ENCODE measurements at places on chromosomes 2 and 18.

DNA sequence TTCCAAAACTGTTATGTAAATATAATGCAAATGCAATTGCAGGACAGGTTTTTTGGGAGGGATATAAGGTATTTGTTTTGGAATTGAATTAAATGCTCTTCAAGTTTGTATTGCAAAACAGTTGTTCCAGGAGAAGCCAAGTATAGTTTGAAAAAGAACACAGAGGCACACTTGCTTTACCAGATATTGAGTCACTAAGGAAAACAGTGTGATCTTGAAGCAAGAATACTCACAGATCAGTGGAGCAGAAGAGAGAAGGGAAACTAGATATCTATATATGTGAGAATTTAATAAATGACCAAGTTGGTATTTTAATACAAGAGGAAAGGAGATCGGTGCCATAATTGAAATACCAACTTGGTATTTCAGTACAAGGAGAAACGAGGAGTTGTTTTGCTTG is 178.9 kb downstream of the CAPN13 start:
- no peak for DNase-seq

DNA sequence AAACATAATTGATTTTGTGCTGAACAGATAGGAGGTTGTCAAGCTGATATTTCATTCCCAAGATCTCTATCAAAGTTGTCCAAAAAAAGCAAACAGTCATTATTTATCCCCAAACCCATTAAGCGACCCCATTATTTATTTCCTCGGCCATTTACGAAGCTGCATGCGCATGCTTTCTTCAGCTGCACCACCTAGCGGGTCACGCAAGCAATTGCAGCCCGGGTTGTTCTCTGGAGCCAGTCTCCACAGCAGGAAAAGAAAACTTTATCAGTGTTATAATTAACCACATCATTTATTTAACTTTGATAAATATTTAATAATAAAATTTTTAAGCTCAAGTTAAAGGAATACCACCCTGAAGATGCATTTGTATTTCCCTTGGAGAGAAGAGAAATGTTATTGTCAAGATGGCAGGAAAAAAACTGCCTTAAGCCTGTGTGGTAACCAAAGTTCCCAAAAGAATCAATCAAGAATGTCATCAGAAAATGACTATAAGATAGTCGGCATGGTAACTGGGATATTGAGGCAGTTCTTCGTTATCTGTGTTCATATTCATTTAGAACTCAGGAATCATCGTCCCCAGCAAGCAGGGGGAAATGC is 304.7 kb downstream of the FBXO15 start:
- peak; percentile 54 for DNase-seq

- no peak for DNase-seq
Measured at GRCh38 chr18:78683191-78684010, 296.2 kb upstream of the SALL3 start.

DNA sequence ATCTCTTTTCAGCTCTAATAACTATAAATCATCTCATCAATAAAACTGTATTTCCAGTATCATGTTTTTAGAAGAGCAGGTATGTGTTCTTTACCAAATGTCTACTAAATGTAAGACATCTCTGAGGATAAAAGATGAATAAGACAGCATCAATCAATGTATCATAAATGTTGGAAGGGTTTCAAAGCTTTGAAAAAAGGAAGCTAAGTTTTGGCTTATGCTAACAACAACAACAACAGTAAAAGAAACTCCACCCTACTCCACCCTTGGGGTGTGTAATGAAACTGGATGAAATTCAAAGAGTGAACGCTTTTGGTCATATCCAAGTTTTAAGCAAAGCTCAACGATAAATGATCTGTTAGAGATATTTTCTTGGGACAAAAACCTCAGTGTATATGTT is 17.1 kb downstream of the PRKD3 start:
- DNase-seq: no peak

DNA sequence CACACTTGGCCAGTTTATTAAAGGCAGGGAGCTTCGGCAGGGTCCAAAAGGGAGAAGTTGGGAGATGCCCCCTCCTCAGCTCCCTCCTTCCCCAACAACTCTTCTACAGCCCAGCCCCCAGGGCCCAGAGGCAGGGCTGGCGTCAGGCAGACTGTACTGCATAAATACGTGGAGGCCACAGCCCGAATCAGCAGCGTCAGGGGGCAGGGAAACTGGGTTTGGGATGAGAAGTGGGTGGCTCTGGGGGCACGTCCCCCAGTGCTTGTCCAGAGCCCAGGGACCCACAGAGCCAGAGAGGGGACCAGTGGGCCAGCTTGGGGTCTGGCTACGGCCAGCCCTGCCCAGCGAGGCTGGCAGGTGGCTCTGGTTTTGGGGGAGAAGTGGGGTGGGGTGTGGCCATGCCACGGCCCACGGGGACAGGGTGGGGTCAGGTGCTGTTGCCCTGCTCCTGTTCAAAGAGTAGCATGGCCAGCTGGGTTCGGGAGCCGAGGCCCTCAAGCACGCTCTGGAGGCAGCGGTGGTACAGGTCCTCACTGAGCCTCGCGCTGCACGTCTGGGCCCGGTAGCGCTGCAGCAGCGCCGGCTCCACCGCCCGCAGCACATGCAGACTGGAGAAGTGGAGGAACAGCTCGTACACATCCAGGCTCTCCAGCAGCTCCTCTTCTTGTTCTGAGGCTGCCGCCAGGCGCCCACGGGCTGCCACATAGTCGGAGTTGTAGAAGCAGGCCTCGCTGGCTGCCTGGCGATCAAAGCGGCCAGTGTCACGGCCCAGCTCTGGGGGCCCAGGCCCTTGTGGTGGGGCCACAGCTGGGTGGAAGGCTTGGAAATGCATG is 4.4 kb downstream of the CHPF start:
- no peak for DNase-seq

DNA sequence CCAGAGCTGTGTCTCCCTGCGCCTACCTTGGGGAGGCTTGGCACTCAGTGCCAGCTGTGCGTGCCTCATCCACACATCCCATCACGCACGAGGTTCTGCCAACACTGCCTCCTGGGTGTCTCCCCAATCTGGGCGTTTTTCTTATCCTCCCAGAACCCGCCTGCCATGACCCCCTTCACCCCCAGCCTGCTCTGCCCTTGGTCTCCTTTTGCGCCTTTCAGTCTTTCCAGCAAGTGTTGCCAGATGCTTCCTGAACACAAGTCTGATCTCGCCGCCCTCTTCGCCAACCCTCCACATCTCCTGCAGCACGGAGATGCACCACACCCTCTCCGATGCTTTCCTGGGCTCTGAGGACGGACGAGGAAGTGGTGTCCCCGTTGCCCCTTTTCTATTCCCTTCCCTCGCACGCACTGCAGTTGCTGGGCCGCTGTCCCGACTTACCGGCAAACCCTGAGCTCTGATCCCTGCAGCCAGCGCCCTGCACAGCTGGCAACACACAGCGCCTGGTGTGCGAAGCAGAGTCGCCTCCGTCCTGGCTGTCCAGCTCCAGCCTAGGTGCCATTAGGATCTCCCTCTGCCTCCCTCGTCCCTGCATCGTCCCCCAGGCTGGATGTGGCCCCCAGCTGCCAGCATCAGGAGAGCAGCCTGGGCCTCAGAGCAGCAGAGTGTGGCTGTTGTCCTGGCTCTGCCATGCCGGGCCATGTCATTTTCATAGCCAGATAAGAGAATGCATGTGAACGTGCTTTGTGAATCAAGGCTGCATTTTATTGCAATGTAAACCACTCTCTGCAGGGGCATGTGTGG is 22.6 kb upstream of the ALLC start:
- DNase-seq: no peak

DNA sequence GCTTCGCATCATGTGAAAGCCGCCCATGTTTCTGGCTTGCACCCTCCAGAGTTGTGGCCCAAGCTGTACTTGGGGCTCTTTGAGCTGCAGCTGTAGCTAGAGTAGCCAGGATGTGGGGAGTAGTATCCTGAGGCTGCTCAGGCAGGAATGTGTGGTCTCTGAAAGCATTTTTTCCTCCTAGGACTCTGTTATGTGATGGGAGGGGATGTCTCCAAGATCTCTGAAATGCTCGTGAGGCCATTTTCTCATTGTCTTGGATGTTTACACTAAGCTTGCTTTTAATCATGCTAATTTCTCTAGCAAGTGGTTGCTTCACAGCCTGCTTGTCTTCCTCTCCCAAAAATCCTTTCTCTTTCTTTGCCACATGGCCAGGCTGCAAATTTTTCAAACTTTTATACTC is 687.6 kb downstream of the DCDC2C start:
- DNase-seq: no peak

DNA sequence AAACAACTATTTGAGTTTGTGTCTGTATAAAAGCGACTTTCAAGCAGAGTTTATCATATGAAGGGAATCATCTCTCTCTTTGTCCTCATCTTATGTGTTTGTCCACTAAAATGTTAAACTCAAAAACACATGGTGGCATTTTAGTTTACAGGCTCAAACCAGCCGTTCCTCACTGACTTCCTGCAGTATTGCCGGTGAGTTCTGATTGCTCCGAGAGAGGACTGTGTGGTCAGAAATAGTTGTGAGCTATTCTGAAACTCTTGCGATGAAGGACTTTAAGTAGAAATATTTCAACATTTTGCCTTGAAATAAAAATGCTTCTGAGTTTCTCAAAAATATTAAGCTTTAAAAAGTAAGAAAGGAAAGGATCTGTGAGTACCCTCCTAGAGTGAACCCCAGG is 163.2 kb upstream of the CAVIN2 start:
- DNase-seq: no peak

DNA sequence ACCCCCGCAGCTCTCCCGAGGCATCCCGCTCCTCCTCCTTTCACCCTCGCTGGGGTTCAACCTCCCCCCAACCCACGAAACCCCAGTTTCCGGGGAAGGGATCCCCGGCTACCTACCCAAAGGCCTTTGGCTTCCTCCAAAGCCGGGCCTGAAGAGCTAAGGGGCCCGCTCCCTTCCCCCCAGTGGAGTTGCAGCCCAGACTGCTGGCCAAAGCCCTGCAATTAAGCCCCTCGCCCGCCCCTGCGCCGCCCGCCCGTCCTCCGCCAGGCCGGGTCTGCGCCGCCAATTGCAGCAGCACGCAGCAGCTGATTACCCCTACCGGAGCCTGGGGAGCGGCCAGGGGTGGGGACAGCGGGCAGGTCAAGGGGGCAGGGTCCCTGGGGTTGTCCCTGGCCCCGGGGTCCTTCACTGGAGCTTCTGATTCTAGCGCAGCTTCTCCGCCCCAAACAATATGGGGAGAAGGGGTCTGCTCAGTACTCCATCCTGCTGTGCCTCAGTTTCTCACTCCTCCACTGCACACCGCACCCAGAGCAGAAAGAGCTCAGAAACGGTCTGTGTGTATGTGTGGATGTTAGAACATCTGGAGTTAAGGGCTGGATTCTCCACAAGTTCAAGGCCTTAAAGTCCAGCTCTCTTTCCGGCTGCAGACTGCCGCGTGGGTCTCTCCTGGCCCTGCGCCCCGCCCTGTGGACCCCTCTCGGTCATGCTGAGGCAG is 16.9 kb downstream of the WNT10A start:
- no peak for DNase-seq

DNA sequence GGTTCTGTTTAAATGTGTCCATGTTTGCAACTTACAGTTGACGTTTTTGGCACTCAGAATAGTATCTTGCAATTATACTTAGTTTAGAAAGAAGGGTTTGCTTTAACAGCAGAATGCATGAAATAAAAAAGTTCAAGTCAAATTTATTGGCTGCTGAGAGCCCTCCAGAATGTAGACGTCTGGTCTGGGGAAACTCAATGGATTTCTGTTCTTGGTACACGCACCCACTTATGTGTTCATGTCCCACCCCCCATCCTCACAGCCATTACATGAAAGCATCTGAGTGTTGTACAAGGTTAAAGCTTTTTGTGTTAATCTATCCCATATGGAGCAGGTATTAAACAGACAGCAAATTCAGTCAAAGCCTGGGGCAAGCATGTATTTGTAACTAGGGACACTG is 219.5 kb downstream of the SOX11 start:
- DNase-seq: no peak

- no peak for DNase-seq
Measured at GRCh38 chr18:8499810-8500675, 109.2 kb upstream of the RAB12 start.

GRCh38 chr2:159153951-159154350 is 132.6 kb downstream of the WDSUB1 start:
- no peak for DNase-seq

DNA sequence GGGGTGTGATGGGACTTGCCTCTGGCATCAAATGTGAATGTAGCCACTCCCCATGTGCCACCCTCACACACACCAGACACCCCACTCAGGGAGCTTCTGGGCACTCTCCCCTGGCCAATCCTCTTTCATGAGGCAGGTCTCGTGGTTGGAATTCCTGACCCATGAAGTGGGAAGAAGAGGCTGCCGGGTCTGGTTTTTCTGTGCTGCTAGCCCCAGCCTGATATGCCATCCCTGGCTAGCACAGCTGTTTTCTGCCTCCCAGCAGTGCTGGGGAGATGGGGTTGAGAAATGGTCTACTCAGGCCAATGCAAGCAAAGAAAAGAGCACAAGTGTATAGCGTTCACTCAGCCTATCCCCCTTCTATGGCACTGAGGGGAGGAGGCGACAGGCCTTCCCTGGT is 1.2 kb upstream of the C2orf72 start:
- no peak for DNase-seq

- no peak for DNase-seq
Measured at GRCh38 chr2:160380611-160381010, 113.0 kb downstream of the RBMS1 start.

DNA sequence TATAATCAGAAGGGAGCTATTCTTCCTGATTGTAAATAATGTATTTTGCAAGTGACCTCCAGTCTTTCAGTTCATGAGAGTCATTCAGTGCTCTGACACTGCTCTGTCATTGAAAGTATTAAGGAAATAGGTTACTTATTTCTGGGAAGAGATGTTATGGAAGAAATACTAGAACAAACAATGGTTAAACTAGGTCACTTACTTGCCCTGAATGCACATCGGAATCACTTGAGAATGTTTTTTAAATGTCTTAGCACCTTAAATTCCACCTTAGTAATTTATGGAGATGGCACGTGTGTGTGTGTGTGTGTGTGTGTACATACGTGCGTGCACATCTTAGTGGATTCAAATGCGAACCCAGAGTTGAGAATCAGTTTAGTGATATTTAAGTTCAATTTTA is 126.6 kb upstream of the KCNH7 start:
- no peak for DNase-seq

DNA sequence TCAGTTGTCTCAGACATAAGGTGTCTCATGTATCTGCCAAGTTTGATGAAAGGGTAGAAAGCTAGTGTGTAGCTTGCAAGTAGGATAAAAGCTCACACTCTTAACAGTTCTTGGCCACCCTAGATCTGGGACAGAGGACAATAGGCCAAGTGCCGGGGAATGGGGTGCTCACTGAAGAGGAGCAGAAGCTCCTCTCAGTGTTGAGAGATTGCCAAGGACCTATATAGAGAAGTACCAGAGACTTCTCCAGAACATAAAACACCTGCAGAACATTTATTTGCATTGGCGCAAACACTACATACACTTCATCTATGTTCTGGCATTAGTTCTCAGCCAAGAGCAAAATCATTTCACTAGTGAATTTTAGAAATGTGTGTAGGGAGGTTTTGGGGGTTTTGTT is 2.9 kb upstream of the GTF3C3 start:
- DNase-seq: no peak

- no peak for DNase-seq
Measured at GRCh38 chr2:239200646-239201530, 199.9 kb downstream of the HDAC4 start.
